ENCODE measurements at places on chromosomes 7 and 10.
A peak's percentile ranks its signal among the peaks of the same experiment; 100 is the strongest.

GRCh38 chr7:21383227-21384220, 44.4 kb upstream of the SP4 start:
- no peak for DNase-seq

GRCh38 chr7:98288064-98288823, 6.8 kb downstream of the BRI3 start:
- DNase-seq = no peak

DNA sequence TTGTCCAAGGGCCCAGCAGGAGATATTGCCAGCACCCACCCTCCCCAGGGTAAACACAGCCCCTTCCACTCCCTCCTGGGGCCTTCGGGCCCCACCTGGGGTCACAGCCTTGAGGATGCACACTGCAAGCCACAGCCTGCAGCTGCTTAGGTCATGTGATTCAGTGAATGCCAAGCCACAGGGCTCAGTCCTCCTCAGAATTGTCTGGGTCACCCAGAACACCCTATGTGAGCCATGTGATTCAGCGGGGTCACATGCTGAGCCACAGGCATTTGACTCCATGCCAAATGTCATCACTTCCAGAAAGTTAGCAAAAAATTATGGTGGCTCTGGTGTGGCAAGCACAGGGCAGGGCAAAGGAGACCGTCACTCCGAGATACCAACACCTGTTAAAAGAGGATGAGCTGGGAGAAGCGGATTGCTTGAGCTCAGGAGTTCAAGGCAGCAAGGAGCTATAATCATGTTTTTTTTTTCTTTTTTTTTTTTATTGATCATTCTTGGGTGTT, 17.2 kb upstream of the PSAP start:
- DNase-seq = peak; percentile 80

GRCh38 chr10:24206334-24206733, 2.6 kb upstream of the KIAA1217 start:
- DNase-seq = no peak

- DNase-seq = no peak
Measured at GRCh38 chr10:44742248-44742647, 168.9 kb upstream of the TMEM72 start.

All from Calu3 (cell line).